ENCODE measurements at places on chromosomes 12 and 14.

- no peak for DNase-seq
Measured at GRCh38 chr12:47886510-47887240, 18.1 kb downstream of the VDR start.

DNA sequence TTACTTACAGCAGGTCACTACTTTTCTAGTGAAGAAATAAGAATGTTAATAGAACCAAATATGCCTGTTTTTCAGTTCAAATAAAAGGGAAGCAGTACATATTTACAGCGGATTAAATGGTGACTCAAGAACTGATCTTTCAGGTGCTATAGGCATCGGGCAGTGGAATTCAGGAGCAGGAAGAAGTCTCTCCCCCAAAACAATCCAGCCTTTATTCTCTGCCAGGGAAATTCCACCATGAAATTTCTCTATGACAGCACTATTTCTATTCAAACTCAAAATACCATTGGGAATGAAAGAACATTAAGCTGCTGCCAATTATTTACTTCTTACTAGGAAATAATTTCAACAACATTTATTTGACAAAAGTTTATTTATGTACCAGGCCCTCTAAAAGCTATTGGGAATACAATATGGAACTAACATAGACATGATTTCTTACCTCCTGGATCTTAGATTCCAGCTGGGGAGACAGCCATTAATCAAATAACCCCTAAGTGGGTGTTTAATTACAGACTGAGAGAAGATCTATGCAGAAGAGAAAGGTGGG lies 60.3 kb upstream of the KRR1 start:
- peak; percentile 62 for DNase-seq

DNA sequence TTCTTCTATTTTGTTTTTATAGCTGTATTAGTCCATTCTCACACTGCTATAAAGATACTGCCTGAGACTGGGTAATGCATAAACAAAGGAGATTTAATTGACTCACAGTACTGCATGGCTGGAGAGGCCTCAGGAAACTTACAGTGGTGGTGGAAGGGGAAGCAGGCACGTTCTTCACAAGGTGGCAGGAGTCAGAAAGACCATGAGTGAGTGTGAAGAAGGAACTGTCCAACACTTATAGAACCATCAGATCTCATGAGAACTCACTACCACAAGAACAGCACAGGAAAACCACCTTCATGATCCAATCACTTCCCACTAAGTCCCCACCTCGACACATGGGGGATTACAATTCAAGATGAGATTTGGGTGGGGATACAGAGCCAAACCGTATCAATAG lies 42.3 kb downstream of the ARMH4 start:
- no peak for DNase-seq

DNA sequence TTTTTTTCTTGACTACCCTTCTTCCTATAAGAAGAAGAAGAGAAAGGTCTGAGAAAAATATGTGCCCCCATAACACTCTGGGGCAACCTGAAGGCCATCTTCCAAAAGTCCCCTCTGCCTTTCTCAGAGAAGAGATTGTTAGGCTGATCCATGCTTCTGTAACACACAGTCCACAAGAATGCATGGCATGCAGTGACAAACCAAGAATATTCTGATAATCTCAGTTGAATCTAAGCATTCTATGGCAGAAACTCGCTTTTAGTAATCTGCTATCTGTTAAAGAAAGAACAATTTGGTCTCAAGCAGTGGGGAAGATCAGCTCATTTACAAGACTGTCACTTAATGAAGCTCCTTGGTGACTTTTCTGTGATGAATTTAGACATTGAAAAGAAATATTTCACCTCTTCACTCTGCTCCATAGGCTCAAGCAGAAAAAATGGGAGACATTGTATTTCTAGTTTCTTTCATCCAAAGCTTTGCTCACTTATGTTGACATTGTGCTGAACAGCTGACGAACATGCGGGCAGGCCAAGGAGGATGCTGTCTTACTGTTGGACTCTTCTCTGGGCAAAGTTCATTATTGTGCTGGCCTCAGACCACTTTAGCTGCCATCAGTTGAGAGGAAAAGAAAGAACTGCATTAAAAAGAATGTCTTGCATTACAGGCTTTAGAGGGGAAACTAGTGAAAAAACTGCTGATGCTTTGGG lies 957.1 kb downstream of the DIO2 start:
- DNase-seq: no peak

DNA sequence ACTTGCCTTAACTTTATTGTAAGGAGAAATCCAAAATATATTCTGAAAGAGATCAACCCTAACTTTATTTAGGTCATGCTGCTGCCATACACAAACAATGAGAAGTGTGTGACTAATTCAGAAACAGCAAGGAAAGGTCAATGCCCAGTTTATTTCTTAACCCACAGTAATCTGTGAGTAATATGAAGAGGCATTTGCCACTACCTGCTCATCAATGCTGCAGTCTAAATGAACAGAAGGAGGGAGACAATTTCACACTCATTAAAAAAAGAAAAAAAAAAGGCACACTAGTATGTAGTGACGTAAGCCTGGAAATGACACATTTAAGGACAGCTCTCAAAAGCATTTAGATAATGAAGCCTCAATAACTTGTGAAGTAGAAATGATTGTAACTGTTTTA lies 90.5 kb upstream of the FOXN3 start:
- peak; percentile 87 for DNase-seq

DNA sequence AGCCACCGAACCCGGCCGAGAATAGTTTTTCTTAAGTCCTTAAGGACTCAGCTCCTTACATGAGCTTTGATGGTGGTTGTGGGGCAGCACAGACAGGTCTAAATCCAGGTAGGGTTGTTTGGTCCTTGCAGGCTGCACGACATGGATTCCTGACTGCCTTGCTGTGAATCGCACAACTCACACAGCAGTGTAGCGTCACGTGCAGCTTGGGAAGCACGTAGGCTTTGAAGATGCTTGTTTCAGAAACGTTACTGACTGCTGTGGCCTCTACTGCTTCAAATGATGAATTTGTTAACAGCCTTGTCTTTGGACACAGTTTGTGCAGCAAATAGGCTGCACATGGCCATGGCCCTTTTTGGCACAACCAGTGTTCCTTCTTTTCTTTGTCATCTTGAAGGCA lies 29.9 kb downstream of the ZBTB42 start:
- no peak for DNase-seq

DNA sequence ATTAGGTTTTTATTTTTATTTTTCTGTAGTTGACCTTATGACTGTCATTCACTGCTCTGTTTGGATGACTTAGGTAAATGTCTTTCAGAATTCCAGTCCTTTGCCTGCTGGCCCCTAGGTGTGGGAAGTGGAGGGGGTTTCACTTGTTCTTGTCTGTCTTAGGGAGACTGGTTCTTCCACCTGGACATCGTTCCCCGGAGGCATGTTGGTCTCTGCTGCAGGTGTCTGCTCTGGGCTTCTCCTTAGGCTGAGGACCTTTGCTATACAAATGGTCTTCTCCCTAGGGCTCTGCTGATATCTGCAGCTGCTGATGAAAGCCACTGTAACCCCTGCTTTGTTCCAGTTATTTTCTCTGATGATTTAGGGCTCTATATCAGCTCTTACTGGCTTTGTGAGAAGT lies 97.1 kb downstream of the OTOGL start:
- DNase-seq: no peak

DNA sequence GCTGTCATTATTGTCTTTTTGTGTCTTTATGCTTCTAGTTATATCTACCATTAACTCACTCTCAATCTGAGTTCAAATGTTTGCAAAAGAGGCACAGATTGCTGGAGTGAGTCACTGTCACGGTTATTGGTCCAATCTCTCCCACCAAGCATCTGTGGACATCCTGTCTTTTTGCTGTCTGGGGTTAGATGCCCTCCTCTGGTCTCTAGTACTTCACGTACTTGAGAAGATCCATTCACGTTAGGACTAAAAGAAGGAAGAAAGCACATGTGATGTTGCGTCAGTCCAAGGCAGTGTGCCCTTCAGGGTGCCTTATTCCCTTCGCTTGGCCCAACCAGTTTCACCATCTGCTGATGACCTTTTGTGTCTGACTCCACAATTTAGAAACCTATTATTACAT lies 72.3 kb upstream of the STXBP6 start:
- DNase-seq: no peak

DNA sequence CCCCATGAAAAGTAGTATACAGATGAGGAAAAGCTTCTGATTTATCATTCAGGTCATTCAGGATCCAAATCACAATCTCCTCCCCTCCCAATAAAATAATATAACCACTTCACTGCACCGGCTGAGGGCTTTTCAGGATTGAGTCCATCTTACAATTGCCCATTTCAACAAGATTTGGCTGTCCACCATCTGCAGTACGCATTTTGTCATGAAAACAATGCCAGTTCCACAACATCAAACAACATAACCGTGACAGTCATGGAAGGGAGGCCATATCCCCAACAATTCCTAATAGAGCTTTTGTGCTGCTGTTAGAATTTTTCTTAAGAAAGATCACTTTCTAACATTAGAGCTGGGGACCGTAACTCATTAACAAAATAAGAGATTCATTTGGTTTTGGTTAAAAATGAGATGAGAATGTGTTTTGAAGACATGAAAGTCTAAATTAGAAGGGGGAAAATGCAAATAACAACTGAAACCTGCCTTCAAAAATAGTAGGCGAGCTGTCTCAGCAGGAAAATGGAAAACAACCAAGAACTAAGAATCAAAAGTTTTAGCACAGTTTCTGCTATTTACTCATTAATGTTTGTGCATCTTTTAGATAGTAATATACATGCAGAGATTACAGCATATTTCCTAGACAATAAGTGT lies 38.3 kb upstream of the TMTC2 start:
- no peak for DNase-seq

Data from mammary epithelial cell (primary cell).